ENCODE measurements at places on chromosomes 11 and 22.
A peak's percentile ranks its signal among the peaks of the same experiment; 100 is the strongest.

DNA sequence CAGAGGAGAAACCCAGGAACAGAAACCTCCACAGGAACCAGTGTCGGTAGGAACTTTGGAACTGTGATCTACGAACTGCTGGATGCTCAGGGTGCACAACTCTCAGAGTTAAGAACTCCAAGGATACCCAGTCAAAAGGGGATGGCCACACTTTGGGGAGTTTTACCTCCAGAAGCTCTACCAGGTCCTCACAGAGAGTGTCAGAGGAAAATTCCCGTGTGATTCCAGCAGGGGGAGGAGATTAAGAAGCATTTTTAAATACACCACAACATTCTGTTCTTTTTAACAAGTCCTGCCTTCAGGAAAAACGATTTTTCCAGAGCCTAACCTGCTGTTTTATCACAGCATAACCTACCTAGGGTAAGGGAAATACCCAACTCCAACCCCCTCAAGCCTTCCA lies 104.0 kb downstream of the SOX6 start:
- DNase-seq, result peak; percentile 32

- no peak for DNase-seq
Measured at GRCh38 chr11:123434911-123435310, 4.8 kb downstream of the GRAMD1B start.

GRCh38 chr11:69970785-69971535 lies 107.2 kb upstream of the ANO1 start:
- no peak for DNase-seq

DNA sequence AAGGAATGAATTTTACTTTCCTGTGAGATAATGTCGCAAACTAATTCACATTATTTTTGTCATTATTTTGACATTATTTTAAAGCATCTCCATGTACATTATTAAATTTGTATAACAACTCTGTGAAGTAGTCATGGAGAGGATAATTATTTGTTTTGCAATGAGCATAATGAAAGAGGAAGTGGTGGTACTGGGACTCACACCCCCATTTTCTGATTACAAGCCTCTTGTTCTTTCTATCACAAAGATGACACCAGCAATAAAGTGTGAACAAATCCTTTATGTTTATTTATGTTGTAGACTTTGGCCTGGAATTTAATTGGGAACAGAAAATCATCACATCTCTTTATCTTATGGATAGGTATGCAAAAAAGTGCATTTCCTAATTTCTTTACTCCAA lies 522.6 kb downstream of the TMEM135 start:
- DNase-seq, result no peak

- no peak for DNase-seq
Measured at GRCh38 chr11:1701091-1701807, 4.3 kb downstream of the KRTAP5-6 start.

DNA sequence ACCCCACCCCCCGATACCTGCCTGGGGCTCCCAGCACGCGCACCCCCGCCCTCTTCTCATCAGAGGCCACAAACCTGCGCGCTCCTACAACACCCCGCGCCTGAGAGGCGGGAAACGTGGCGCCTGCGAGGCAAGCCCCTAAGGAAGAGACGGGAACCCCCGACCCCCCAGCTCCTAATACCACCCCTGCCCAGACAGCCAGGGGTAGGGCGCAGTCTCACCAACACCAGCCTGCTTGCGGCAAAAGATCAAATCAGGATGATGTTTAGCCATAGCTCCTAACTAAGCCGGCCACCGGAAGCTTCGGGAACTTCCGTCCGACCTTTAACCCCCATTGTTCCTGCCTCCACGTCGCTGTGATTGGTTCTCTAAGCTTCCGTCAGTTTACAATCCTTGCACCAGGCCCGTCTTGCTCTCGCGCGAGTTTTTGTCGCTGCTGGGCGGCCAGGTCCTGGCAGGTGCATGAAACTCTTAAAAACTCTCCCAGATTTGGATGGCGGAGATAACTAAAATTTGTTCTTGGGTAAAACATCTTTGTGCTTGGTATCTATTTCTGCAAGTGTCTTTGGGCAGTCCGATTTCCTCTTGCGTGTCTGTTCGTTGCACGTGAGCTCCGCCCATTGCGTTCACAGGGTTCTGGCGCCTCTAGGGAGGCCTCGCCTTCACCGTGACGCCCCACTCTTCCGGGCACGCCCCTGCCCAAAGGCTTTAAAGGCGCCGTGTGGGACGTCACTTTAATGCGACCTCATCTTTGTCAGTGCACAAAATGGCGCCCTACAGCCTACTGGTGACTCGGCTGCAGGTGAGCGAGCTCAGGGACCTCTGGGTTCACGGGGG lies at the start of the genes ACO2 and PHF5A:
TSS of gene ACO2 (plus strand) at position 737 of the 837 bp plus-strand sequence. CDS start at position 767, 30 bp downstream.
TSS of gene PHF5A (minus strand) at position 312 of the 837 bp plus-strand sequence. CDS start at position 273, 39 bp downstream.
- DNase-seq, result peak; percentile 96

DNA sequence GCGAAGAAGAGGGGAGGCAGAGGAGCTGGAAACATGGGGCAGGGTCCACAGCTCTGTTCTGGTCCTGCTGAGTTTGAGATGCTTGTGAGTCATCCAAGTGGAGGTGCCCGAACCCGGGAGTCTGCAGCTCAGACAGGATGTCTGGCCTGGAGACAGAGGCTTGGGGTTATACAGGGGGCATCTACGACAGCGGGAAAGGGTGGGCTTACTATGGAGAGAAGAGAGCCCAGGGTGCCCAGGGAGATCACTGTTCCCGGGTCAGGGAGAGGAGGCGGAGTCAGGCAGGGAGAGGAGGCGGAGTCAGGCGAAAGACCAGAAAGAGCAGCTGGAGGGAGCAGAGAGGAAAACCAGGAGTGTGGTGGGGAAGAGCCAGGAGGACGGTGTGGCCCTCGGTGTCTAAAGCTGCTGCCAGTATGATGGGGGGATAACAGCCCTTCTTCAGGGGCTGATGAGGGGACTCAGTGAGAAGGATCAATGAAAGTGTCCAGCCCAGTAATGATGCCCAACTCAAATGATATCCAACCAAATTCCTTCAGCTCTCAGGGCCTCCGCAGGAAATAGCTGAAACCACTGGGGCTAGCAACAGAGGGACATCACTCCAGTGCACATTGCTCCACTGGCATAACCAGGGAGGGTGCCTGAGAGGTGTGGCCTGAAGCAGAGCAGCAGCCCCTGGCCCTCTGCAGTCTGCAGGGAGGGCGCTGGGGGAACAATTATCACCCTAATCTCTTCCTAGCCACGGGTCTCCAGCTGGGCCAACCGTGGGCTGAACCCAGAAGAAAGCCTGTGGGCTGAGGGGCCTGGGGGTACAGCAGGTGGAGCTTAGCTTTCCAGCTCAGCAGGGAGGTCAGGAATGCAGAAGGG lies 2.6 kb upstream of the LTBP3 start:
- peak; percentile 83 for DNase-seq

DNA sequence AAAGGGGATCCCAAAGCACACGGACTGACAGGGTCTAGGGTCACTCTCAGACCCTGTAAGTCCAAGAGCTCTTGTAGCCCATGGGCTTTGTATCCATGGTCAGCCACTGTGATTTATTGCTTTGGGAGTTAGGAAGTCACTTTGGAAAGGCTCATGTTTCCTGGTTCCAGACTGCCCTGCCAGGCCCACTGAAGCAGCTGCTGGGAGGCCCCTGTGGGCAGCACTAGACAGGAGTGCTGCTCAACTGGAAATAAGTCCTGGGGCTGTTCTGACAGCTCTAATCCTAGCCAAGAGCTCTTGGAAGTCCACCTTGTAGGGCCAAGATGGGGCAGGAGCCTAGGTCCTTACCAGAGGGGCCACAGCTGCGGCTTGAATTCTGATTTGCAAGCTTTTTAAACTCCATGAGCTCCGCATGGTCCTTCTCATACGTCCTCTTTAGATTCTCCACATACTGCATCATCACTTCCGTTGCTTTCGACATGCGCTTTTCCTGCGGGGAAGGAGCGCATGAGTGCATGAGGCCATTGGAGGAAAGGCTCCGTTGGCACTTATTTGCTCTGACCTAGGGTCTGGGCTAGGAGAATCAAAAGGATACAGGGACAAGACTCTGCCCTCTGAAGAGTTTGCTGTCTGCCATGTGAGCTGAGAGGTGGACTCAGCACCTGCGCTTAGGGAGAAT lies 32.2 kb upstream of the LYVE1 start:
- DNase-seq, result no peak

- peak; percentile 84 for DNase-seq
Measured at GRCh38 chr22:50270666-50271394, 650 bp upstream of the MAPK11 start.

All from H9 (cell line).